ENCODE measurements at places on chromosomes 1 and 21.

- no peak for DNase-seq
These were observed 10.7 kb downstream of the AMPD2 start for GRCh38 chr1:109630081-109630897.

DNA sequence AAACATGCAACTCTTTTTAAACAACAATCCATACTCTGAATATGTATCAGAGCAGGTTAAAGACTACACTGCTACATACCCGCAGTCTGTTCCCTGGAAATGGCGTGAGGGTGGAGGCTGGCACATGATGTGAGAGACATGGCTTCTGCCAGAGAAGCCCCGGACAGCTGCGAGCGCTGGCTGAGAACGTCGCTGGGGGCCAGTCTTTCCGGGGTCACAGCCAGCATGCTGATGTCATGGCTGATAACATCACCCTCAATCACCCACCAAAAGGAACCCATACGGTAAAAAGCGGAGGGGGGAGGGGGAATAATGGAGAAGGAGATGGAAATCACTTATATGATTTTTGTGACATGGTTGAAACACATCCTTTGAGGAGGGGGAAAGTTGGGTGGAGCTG is 29.1 kb downstream of the C1orf198 start:
- DNase-seq = no peak

- DNase-seq = no peak
These were observed 88.2 kb downstream of the CAMTA1 start for GRCh38 chr1:6873298-6874015.

DNA sequence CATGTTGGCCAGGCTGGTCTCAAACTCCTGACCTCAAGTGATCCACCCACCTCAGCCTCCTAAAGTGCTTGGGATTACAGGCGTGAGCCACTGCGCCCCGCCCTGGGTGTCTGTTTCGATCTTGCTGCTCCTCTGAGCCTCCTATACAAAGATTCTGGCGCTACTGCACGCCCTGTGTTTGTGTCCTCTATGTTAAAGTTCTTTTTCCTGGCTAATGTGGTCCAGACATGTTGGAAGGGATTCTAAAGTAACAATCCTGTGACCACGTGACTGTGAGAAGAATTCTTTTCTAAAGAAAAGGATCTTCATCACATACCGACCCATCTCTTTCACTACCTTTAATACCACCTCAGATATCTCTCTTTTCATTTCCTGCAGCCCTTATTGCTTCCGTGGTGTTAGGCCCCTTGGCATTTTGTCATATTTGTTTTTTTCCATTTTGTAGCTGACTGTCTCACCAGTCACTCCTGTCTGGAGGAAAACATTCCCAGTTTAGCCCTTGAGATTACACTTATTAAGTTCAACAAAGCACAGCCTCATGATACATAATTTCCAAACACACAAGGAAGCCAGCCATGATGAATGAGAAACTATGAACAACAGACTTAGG is 27.2 kb upstream of the ENO1 start:
- DNase-seq = no peak

DNA sequence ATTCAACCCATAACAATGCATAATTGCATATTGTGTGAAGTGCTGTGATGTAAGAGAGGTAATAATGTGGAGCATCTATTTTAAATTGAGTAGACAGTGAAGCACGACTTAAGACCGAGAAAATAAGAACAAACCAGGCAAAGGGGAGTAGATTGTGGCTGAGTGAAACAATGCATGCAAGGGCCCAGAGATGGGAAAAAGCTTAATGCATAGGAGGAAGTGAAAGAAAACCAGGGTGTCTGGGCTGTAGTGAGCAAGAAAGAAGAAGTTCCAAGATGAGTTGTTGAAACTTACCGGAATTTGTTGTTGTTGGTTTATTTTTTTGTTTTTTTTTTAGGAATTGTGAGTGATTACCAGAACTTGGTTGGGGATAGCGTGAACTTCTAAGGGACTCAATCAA is 104.7 kb downstream of the SNX7 start:
- no peak for DNase-seq

DNA sequence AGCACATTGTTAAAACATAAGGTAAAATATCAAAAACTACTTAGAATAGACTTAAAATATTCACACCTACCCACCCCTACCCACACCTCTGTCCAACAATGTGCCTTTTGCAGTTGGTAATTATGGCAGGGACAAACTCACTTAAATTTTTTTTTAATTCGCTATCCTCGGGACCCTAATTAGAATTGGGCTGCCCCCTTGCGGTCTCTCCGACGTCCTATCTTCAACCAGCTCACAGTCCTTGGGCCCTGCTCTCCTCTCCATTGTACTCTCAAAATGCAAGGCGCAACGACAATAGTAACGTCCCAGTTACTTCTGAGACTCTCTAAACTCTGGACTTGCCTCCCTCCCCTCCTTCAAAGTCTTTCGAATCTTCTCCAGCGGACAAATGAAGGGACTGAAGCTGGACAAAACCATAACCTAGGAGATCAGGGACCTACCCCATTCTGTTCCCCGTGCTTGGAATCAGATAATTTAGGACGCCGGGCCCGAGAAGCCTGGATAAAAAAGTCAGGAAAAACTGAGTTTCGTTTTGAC is 1.1 kb upstream of the CIART start:
- DNase-seq = no peak

DNA sequence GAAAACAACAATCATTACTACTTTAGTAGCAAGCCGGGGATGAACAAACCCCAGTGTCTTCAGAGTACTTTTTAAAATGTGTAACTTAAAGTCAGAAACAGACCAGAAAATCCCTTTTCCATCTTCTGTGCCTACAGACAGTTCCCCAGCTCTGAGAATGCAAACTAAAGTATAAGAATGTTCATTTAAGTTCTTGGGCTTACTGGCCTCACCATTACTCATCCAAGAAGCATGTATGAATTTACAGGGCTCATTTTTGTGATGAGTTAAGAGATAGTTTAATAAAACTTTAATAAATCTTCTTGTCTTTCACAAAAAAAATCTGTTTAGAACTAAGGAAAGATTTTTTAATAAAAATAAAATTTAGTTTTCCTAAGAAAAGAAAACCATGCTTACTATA is 4.6 kb downstream of the LPGAT1 start:
- DNase-seq = no peak

GRCh38 chr1:186841599-186841998 is 12.8 kb downstream of the PLA2G4A start:
- no peak for DNase-seq

GRCh38 chr1:151340870-151341754 is 5.9 kb downstream of the RFX5 start:
- DNase-seq = no peak

DNA sequence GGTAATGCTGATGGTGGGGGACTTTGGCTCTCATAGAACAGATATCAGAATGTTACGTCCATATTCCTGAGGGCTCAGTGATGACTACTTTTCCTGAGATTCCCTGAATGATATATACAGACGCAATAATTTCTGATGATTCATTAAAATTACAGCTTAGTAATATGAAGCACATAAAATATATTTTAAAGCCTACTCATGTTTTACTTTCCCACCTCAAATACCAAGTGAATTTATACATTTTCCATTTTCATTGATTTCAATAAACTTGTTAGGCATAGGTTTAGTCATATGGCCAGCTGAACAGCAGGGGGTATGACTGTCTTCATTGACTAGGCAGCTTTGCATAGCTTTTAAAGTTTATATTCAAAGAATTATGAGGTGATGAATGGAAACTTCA is 26.2 kb upstream of the PDC start:
- DNase-seq = no peak

- no peak for DNase-seq
These were observed 163.2 kb downstream of the TNR start for GRCh38 chr1:175579956-175580750.

DNA sequence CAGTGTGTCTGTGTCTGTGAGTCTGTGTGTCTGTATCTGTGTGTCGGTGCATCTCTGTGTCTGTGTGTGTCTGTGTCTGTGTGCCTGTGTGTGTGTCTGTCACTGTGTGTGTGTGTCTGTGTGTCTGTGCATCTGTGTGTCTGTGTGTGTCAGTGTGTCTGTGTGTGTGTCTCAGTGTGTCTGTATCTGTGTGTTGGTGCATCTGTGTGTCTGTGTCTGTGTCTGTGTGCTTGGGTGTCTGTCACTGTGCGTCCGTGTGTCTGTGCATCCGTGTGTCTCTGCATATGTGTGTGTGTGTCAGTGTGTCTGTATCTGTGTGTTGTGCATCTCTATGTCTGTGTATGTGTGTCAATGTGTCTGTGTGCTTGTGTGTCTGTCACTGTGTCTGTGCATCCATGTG is 44.7 kb upstream of the POFUT2 start:
- DNase-seq = no peak

- peak; percentile 60 for DNase-seq
These were observed 12.3 kb upstream of the GOLT1A start for GRCh38 chr1:204225841-204226735.

DNA sequence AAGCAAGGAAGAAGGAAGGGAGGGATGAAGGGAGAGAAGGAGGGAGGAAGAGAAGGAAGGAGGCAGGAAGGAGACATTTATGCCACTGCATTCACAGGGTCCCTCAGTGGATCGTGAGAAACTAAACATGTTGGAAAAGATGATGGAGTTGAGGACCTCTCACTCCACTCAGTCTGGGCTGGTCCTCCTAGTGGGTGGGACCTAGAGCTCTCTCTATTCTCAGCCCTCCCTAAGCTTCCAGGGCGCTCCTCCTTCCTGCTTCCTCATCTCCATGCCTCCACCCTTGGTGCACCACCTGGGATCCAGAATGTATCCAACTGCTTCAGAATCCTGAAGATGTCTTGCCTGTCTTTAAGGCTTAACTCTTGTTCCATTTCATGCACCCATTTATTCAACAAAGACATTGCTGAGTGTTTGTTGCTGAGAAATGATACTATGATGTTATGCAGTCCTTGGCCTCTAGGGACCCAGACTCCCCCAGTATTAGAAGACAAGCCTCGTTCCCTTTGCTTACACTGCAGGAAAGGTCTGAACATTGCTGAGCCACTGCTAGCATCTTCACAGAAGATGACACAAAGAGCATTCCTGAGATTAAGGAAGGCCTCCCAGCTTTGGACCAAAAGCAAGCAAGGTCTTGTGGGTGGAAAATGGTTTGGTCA is 88.5 kb downstream of the BEND5 start:
- no peak for DNase-seq

DNA sequence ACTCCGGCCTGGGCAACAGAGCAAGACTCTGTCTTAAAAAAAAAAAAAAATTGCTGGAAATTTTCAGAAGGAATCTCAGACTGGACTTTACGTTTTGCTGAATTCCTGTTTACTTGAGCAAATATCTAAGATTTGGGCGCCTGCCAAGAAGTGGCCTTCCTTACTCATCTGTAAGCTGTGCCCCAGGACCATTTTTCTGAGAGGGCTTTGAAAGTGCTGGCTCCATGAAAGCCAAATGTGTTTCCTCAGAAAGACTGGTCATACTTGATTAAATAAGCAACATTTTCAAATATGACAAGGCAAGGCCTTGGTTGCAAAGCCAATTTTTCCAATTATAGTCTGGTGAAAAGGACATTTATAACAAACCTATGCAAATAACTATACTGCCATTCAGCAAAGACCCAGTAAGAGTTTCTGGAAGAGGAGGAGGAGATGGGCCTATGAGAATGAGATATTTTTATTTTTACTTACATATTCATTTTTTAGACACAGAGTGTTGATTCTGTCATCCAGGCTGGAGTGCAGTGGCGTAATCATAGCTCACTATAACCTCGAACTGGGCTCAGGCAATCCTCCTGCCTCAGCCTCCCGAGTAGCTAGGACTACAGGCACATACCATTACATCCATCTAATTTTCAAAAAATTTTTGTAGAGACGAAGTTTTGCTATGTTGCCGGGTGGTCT is 56.3 kb upstream of the HTR1D start:
- peak; percentile 14 for DNase-seq

GRCh38 chr1:31027693-31028526 is 37.6 kb downstream of the PUM1 start:
- no peak for DNase-seq

DNA sequence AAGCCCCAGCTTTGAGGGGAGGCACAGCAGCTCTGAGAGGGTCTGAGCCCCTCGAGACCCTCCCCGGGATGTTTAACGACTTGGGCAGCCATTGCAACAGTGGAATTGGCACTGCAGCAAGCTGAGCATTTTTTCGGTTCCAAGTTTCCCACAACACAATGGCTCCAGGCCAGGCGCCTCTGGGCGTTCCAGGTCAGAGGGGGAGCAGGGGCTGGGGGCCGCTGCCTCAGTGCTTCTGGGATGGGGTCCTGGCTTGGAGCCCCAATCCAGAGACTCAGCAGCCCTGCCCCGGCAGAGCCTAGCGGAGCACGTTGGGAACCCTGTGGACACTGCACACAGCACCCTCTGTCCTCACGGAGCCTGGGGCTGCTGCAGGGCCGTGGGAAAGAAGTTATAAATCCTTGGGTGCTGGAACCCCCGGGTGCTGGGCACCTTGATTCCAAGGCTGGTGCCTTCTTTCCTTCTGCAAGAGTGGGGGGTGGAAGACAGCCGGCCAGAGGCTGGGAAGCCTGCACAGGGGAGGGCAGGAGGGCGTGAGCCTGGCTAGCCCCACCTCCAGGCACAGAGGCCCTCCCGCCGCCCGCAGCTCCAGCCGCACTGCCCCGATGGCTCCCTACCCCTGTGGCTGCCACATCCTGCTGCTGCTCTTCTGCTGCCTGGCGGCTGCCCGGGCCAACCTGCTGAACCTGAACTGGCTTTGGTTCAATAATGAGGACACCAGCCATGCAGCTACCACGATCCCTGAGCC is 50.1 kb downstream of the COL18A1 start:
- no peak for DNase-seq

GRCh38 chr1:203349773-203350524 is 973 bp downstream of the FMOD start:
- no peak for DNase-seq

DNA sequence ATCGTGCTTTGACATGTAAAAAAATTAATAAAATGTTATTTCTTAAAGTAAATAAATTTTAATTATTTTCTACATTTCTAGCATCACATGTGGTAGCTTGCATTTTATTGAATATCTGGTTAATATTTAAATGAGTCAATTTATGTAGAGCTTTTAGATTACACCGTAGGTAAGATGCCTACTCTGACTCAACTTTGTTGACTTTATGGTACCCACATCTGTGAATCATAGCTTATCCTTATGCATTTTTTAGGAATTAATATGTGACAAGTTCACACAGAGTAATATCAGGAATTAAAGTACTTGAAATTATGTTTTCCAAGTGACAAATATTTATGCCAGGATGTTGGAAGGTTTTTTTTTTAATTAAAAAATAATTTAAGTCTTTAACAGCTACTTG is 120.7 kb downstream of the LEPR start:
- no peak for DNase-seq

DNA sequence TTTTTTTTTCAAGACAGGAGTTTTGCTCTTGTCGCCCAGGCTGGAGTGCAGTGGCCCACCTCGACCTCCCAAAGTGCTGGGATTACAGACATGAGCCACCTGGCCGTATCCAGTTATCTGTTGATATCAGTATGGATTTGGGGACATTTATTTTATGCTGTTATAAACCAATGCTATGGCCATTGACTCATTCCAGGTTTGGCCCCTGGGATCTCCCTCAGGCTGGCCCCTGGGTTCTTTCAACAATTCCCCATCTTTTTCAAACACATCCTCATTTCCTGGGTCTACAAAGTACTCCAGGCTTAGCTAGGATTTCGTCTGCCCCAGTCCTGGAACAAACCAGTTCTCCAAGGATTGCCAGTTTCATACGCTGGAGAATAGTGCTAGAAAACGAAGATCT is 44.1 kb downstream of the WDR4 start:
- DNase-seq = no peak

Data from kidney epithelial cell (primary cell).